ENCODE measurements at places on chromosomes 6 and 20.

DNA sequence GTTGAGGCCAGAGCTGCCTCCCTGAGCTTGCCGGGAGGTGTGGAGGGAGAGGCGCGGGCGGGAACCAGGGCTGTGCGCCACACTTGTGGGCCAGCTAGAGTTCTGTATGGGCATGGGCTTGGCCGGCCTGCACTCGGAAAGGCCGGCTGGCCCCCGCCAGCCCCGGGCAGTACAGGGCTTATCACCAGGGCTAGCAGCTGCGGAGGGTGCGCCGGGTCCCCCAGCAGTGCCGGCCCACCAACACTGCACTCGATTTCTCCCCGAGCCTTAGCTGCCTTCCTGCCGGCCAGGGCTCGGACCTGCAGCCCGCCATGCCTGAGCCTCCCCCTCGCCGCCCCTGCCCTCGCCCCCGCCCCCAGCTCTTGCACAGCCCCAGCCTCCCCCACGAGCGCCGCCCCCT lies 472.7 kb downstream of the TFAP2A start:
- no peak for DNase-seq

DNA sequence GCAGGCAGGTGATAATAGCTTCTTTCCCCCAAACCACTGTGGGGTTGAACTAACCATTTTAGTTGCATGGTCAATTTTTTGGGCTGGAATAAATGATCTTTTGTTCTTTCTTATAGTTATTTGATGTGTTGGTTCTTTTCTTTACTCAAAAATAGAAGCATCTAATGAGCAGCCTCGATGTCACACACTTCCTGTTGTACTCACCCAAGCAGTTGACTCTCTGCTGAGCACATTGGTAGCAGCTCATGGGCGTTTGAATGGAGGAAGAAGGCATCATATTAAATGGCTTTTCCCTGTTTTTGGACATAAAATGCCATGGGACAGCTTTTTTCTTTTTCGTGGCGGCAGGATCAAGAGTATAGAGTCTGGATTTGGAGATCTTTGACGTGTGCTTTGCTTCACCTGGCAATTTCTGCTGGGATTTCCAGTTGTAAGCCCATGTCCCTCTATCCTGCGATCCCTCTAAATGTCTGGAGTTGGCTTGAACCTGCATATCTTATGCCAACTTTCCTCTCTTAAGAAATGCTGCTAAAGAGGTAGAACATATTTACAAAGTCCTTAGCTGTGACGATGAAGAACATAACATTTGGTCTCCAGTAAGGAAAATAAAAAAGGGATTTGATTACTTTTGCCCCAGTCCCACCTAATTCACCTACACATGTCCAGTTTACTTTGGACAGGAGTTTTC lies 268.3 kb downstream of the PRL start:
- DNase-seq, result no peak

GRCh38 chr20:20358801-20359200 lies 9.1 kb upstream of the INSM1 start:
- DNase-seq, result no peak

DNA sequence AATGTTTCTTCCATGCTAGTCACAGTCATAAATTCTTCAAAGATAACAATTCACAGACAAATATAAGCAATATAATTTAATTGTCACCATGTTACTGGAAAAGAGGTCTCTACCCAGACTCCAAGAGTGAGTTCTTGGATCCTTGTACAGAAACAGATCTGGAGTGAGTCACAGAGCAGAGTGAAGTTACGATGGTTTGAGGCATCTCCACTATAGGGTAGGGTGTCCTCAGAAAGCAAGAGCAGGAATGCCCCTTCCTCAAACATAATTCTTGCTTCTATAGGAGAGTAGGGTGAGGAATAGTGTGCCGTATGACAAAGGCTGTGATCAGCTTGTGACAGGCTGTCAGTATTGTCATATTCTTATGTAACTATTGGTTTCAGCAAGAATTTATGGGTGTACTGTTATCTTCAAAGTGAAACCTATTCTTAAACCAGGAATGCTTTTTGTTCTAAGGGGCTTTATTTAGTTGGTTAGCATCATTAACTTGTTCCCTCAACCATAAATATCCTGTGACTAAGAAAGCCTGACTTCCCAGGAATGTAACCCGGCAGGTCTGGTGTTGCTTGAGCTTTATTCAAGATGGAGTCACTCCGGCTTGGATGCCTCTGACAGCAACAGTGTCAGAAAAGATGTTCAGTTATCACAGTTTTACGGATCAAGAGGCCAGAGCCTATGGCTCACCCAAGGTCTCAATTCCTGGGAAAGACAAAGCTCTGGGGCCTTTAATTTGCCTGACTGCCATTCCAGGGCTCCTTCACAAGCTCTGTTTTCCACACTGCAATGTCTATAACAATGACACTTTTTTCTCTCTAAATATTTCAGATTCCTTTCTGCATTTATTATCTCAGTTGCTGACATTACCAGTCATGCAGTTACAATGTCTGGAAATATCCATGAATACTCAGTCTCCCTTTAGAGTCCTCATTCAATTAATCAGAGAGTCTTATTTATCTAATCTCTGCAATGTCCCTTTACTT lies 298.6 kb downstream of the C6orf118 start:
- no peak for DNase-seq

DNA sequence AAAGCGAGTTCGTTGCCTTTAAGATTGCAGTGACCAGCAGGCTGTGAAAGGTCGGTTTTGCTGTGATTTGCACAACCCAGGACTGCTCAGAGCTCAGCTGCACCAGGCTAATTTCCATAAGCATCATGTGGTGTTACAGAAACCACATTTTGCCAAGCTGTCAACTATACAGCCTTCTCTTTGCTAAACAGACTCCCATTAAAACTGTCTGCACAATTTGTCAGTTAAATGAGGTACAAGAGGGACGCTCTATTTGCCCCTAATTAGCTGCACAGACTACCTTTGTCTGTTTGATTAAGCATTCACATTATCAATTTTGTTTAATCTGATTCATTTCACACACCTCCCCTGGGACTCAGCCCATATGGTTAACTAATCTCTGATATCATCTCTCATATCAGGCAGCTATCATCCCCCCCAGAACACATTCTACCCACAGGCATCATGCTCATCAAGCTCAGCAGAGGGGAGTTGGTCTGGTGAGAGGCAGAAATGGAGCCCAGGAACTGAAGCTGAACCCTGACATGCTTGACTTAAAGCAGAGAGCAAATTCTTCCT lies 62.1 kb downstream of the OLIG3 start:
- DNase-seq, result no peak

DNA sequence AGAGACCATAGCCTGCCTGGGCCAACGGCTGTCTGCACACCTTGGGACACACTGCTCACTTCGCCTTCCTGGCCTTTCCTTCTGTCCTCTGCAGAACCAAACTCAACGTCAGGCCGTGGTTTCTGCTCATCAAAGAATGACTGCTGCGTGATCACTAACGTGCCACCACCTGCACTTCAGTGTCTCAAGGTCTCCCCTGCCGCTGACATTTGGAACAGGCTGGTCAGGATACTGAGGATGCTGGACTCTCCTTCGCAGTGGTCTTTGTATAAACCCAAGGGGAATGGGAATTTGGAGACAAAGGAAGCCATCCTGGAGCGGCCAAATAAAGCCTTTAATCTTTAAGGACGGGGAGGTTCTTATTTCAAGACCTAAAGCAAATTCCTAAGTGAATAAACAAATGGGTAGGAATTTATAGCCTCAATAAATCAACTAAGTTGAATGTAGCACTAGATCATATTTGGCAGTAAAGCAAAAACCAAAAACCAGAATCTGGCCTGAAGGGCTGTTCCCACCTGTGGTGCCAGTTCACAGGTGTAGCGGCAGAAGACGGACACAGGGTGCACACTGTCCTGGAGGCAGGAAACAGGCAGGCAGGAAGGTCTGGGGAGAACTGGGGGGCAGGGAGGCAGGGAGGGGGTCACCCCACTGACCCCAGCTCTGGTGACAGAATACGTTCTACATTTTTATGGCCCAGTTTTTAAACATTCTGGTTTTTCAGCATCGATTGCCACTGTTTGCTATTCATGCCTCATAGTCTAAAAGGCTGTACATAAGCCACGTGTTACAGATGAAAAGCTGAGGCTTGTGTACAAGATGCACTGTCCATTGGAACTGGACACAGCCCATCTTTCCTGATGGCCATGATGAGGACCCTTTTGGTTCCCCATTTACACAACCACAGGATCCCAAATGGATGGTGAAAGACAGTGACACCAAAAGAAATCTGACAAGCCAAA lies 36.6 kb downstream of the ABHD12 start:
- no peak for DNase-seq

GRCh38 chr20:945841-946240 lies 29.7 kb upstream of the ANGPT4 start:
- DNase-seq, result no peak

Data from H7 (cell line).